HAP-1 (cell line): ENCODE measurements at places on chromosomes 13 and 19.

DNA sequence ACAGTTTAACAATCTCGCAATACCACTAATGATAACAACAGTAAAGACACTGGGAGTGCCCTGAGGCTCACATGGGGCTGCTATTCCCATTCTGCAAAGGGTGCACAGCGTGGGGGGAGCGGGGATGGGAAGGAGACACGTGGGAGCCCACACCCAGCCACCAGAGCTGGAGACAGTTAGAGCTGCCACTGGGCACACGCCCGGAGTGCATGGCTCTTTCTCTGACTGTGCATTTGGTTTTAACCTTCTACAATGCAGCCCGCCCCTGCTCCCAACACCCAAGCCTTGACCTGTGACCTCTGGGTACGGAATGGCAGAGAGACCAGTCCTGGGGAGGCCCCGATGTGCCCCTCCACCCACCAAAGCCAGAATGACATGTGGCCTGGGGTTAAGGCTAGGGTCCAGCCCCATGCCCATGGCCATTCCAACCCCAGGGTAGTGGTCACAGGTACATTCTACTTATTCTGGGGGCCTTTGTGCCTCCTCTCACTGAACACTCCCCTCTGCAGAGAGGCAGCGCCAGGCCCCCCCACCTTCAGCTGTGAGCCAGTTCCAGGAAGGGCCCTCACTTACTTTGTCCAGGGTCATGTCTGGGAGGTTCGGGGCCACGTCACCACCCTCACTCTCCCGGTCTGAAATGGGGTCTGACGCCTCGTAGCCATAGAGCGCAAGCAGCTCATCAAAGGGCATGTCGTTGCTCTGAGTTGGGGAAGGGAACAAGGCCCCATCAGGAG is 17.1 kb downstream of the MIER2 start:
- DNase-seq = no peak

GRCh38 chr13:84563611-84564010 is 681.3 kb upstream of the SLITRK1 start:
- no peak for DNase-seq

DNA sequence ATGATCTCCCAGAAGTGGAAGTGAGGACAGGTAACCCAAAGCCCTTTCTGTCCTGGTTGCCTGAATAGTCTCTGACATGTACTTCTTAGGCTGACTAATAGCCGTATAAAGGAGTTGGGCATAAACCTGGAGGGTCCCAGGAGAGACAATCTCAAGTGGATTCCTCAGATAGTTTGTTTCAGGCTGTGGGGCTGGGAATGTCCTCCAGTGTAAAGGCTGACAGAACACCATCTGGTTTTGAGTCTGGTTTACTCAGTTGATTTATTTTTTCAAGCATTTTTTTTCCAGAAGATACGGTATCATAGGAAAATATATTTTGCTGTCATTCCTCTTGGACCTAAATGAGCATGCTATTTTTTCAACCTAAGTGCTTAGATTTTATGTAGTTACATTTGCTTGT is 15.2 kb downstream of the HTR2A start:
- no peak for DNase-seq

- peak; percentile 3 for DNase-seq
Observed at GRCh38 chr19:55257461-55258420, 1.1 kb downstream of the PPP6R1 start.

DNA sequence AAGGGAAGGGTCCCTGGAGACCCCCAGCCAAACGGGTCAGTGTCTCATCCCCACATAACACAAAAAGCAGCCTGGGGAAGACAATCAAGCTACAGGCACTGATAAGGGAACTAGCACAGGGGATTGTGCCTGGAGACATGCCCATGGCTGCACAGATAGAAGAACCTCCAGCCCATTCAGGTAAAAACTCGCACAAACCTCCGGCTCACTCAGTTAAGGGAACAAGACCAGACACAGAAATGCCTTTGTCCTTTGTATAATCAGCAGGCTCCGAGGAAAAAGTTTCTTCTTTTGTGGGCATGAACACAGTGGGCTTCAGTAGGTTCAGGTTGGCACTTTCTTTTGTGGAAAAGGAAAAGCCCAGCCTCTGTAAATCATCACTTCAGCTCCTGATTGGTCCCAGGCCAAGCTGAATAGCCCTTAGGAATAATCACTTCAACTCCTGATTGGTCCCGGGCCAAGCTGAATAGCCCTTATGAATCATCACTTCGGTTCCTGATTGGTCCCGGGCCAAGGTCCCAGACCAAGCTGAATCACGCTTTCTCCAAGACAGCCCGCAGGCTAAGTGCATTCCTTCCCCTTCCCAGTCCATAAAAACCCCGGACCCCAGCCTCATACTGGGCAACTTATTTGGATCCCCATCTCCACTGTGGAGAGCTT is 5.0 kb upstream of the ZNF230 start:
- no peak for DNase-seq
